ENCODE measurements at places on chromosomes 12 and 14. TPM values are rescaled to one million over a fixed set of nuclear protein-coding genes. Genes with fewer than 3 reads are reported as not detected.

Gene SRRM4
- not detected for polyA plus RNA-seq

Gene LRRK2
- polyA plus RNA-seq, result 7.7 TPM

Gene SLC7A7
- 34.2 TPM for polyA plus RNA-seq

Gene FAM216A
- 15.9 TPM for polyA plus RNA-seq

Gene MYH6
- 0.37 TPM for polyA plus RNA-seq

Gene APOF
- polyA plus RNA-seq, result not detected

Gene CMA1
- not detected for polyA plus RNA-seq

Gene KLRG1
- polyA plus RNA-seq, result 3.7 TPM

Gene MGAT4C
- polyA plus RNA-seq, result not detected

Gene FOXN4
- polyA plus RNA-seq, result not detected

Gene KCNJ8
- polyA plus RNA-seq, result 1.6 TPM

Gene P2RX7
- 5.2 TPM for polyA plus RNA-seq

Gene CIROP
- polyA plus RNA-seq, result not detected

Gene NDUFA9
- polyA plus RNA-seq, result 38.8 TPM

Gene RPS6KL1
- 4.6 TPM for polyA plus RNA-seq

Gene DICER1
- polyA plus RNA-seq, result 10.3 TPM

Gene FGF23
- polyA plus RNA-seq, result not detected

Gene CCDC197
- not detected for polyA plus RNA-seq

Gene LHX5
- polyA plus RNA-seq, result not detected

Gene BCL2L14
- polyA plus RNA-seq, result 0.13 TPM

Gene ACRBP
- 7.3 TPM for polyA plus RNA-seq

Gene WNT1
- polyA plus RNA-seq, result not detected

Gene MANSC1
- polyA plus RNA-seq, result 2.6 TPM

Gene CSAD
- polyA plus RNA-seq, result 36.3 TPM

Gene OAS2
- polyA plus RNA-seq, result 25.6 TPM

Gene BRMS1L
- 5.6 TPM for polyA plus RNA-seq

Gene RNF212B
- polyA plus RNA-seq, result not detected

Gene PAPLN
- 21.7 TPM for polyA plus RNA-seq

Gene CLEC2A
- not detected for polyA plus RNA-seq

Gene RAD9B
- polyA plus RNA-seq, result 0.74 TPM

Gene ART4
- 3.9 TPM for polyA plus RNA-seq

Gene ARHGEF40
- polyA plus RNA-seq, result 47.1 TPM

Gene RAB5B
- polyA plus RNA-seq, result 48.4 TPM

Gene RNASE7
- not detected for polyA plus RNA-seq

Gene SIX6
- not detected for polyA plus RNA-seq

Gene CACNA2D4
- 5.0 TPM for polyA plus RNA-seq

Gene ACVRL1
- 12.5 TPM for polyA plus RNA-seq

Gene C12orf54
- polyA plus RNA-seq, result 0.61 TPM

Gene TSPAN11
- polyA plus RNA-seq, result 0.93 TPM

Gene C12orf50
- not detected for polyA plus RNA-seq

Gene GPR84
- 0.39 TPM for polyA plus RNA-seq

Gene CCND2
- 13.8 TPM for polyA plus RNA-seq

Gene WNT5B
- 1.7 TPM for polyA plus RNA-seq

Gene BEGAIN
- 4.1 TPM for polyA plus RNA-seq

Gene AQP2
- polyA plus RNA-seq, result not detected

Gene TUNAR
- polyA plus RNA-seq, result 0.35 TPM

Gene KSR2
- polyA plus RNA-seq, result under 0.01 TPM
